ENCODE measurements at places on chromosomes 13 and 19.

- no peak for DNase-seq
Observed at GRCh38 chr19:9945319-9945966, 9.1 kb upstream of the OLFM2 start.

- DNase-seq: no peak
Observed at GRCh38 chr13:34466301-34466700, 475.8 kb upstream of the NBEA start.

GRCh38 chr13:33207615-33207961 lies 78.0 kb downstream of the STARD13 start:
- no peak for DNase-seq

- no peak for DNase-seq
Observed at GRCh38 chr19:4371247-4372164, 28.1 kb downstream of the MPND start.

- no peak for DNase-seq
Observed at GRCh38 chr19:4083677-4084546, 17.2 kb upstream of the ZBTB7A start.

GRCh38 chr13:33445476-33445875 lies 159.9 kb upstream of the STARD13 start:
- no peak for DNase-seq

- DNase-seq: no peak
Observed at GRCh38 chr19:532561-533363, 1.2 kb downstream of the CDC34 start.

- no peak for DNase-seq
Observed at GRCh38 chr13:52707375-52707774, 32.2 kb downstream of the CNMD start.

DNA sequence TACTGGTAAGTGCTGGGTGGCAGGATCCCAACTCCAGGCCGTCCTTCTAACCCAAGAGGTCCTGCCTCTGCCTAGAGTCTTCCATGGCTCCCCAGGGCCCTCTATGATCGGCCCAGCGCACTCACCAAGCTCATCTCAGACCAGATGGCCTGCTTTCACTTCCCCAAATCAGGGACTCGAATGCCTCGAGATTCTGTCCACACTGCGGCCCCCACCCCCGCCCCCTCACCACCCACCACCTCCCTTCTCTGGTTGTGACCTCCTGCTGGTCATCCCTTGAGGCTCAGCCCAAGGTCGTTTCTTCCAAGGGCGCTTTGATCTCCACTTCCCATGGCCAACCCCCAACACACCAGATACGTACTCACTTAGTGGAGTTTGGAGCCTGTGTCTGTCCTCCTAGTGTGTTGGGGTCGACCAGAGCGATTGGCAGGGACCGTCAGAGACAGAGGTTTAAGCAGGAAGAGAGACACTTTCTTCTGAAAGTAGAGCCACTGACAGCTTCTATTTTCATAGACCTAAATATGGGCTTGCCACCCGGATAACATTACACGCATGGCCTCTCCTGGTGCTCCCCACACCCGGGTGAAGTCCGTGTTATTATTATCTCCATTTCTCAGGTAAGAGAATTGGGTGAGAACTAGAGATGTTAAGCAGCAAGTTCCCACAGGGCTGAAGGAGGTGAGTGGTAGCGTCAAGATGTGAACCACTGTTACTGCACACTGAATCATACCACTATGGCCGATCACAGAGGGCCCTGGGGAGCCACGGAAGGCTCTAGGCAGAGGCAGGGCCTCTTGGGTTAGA lies at the start of gene FCER2:
Gene FCER2 (minus strand): TSS at position 478 of the 804 bp plus-strand sequence. CDS start 2,371 bp downstream, outside the sequence.
- DNase-seq: no peak

DNA sequence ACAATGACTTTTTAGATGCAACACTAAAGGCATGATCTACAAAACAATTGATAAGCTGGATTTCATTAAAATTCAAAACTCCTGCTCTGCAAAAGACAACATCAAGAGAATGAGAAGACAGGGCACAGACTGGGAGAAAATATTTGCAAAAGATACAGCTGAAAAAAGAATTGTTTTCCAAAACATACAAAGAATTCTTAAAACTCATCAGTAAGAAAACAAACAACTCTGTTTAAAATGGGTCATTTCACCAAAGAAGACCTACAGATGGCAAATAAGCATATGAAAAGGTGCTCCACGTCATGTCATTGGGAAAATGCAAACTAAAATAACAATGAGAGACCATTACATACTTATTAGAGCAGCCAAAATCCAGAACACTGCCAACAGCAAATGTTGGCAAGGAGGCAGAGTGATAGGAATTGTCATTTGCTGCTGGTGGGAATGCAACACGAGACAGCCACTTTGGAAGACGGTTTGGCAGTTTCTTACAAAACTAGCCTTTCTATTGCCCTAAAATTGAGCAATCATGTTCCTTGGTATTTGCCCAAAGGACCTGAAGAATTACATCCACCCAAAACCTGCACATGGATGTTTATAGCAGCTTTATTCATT lies 39.2 kb downstream of the FLT1 start:
- no peak for DNase-seq

GRCh38 chr13:93794197-93794885 lies 567.7 kb downstream of the GPC6 start:
- no peak for DNase-seq

DNA sequence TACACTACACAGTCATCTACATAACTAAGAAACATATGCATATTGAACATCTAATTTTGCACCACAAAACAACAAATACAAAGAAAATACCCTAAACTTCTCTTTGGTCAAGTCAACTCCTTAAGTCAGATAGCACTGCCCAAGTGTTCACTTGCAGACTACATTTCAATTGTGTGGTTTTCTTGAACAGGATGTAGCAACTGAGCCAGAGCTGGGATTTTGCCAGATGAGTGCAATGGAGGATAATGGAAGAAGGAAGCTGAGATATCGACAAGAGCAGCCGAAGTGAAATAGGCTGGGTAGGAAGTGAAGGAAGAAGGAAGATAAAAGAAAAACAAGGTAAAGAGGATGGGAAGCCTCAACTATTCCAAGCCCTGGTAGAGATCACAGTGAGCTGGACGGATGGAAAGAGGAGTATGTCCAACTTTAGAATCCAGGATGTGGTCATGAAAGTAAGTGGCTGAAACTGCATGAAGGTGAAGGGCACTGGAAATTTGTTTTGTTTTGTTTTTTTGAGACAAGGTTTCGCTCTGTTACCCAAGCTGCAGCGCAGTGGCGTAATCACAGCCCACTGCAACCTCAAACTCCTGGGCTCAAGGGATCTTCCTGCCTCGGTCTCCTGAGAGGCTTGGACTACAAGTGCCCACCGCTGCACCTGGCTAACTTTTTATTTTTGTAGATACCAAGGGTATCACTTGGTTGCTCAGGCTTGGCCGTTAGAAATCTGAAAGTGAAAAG lies 15.0 kb downstream of the NUFIP1 start:
- DNase-seq: no peak
